ENCODE measurements at places on chromosomes 11 and 22.

- DNase-seq, result no peak
Observed at GRCh38 chr11:59783632-59784090, 26.9 kb downstream of the MRPL16 start.

DNA sequence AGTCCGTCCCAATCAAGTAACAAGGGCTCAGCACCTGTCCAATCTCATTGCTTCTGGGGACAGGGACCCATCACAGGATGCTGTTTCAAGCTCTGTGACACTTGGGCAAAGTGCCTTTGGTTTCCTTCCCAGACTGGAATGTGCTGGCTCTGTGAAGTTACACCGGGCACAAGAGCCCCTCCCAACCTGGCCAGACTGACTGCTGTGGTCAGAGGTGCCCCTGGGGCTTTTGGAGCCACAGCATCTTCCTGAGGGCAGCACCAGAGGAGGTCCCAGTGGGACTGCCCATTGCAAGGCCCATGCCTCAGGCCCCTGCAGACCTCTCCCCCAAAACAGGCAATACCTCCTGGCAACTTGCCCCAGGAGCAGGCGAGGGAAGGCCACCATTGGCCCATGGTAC, 155.2 kb upstream of the GRK3 start:
- DNase-seq, result no peak

- no peak for DNase-seq
Observed at GRCh38 chr11:29328961-29329441, 687.8 kb downstream of the KCNA4 start.

DNA sequence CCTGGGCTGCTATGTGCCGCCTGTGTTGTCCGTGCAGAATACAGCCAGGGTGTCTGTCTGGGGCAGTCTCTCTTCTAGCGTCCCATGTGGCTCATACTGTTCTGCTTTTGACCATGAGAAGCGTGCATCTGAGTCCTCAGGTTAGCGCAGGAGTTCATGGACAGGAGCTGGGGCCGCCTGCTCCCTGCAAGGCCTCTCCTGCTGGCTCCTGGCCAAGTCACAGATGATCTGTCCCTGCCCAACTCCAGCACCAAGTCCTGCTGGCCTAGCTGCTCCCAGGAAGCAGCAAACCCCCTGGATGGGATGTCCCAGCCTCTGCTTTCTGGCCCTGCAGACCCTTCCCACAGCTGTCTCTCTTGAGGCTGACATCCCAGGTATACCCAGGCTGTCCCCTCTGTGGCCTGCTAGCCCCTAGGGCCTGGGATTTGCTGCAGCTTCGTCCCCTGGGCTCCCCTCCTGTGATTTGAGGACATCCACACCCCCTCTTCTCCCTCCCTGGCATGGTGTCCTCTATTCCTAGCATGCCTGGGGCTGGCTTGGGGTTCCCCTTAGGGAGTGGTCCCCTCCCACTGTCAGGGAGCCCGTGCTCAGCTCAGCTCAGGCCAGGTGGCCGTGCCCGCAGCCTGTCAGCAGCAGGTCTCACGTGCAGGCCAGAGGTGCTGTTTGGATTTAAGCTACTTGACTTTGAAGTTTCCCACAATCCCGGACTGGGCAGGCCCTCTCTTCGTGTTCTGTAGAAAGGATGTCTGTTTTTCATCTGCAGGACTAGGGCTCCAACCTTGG, 17.8 kb downstream of the PRR5 start:
- DNase-seq, result no peak

DNA sequence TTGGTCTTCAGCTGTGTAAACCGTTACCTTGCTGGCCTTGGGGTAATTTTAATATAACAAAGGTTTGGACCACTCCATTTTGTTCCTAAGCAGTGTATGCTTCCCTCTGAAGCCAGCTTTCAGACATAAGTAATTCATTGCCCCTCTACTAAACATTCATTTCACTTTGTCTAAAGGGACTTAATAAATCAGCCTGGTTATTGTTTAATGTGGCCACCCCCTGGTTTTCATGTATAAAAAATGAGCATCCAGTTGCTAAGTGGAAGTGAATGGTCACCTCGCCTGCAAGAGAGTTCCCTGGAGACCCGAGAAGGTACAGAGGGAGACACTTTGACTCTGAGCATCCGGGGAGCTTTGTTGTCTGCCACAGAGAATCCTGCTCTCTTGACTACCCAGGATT, 3.9 kb downstream of the ABTB2 start:
- no peak for DNase-seq

DNA sequence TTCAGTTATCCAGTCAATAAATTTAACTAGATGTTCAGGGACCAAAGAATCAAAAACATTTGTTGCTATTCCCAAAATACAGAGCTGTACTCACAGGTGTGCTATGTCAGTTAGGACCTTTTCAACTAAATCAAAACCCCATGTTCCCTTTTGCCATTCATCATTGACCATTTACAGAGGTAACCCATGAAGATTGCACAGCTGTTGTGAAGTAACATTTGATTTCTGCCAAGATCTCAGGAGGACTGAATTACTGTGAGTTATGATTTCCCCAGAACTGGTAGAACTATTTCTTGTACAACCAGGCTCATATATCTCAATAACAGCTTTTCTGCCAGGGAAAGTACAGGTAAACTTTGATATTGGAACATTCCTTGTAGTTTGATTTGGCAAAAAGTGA, 131.1 kb upstream of the FIBIN start:
- no peak for DNase-seq

GRCh38 chr11:77444261-77444660, 29.6 kb downstream of the PAK1 start:
- DNase-seq, result no peak

DNA sequence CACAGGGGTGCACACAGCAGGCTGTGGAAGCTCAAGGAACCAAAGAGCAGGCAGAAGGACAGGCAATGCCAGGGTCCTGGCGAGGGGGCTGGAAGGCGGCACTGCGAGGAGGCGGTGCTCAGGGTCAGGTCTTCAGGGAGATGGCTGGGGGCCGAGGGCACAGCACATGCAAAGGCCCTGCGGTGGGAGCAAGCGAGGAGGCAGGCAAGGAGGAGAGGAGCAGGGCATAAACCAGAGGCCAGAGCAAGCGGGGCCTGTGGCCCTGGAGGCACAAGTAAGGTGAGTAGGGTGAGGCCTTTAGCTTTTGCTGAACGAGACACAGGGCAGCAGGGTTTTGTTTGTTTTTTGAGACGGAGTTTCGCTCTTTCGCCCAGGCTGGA, 126.9 kb downstream of the ARHGAP8 start:
- DNase-seq, result no peak

GRCh38 chr11:9516113-9516512, 55.3 kb downstream of the ZNF143 start:
- DNase-seq, result no peak

- no peak for DNase-seq
Observed at GRCh38 chr11:126193038-126193478, 18.4 kb downstream of the RPUSD4 start.

- DNase-seq, result no peak
Observed at GRCh38 chr11:116458546-116458945, 314.2 kb downstream of the BUD13 start.

DNA sequence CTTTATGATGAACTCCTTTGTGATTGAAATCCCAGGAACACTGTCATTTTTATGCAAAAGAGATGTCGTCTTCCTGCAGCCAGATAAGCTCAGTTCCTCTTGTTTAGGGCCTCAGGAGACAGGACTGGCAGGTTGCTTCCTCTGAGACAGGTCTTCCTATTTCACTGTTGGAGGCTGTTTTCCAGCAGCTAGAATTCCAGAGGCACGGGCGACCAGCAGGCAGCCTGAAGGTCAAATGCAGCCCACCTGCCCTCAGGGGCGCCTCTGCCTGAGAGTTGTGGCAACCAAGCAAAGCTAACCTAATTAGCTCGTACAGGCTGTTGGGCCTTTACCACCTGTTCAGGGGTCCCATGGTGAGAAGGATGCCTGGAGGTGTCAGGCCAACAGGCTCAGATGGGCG, 22.3 kb downstream of the SLC6A5 start:
- no peak for DNase-seq

Data from hippocampal formation (tissue), 2 donors.